ENCODE measurements at places on chromosomes 11 and 22.

GRCh38 chr11:37076866-37077265 lies 478.8 kb upstream of the RAG2 start:
- H3K27me3 ChIP-seq: no peaks in the 10 kb centered on the region
- no peaks in the 10 kb centered on the region for H3K4me1 ChIP-seq
- H3K36me3 ChIP-seq: no peaks in the 10 kb centered on the region
- no peak for DNase-seq
- H3K27ac ChIP-seq: no peak overlapping the region

DNA sequence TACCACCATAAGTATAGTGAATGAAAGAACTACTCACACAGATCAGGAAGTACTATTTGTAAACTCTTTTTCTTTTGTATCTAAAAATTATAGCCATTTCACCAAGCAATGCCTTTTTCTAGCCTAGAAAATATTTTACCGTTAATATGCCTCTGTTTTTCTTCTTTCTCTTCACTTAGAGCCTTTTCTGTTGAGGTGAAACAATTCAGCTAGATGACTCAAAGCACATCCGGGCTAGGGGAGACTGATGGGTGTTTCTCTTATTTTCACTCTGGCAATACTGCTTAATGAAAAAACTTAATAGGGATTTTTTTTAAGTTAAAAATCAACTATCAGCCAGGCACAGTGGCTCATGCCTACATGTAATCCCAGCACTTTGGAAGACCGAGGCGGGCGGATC lies 93.3 kb downstream of the SGSM3 start:
- DNase-seq: no peak
- peaks cover 29% of the 10 kb centered on the region for H3K36me3 ChIP-seq
- H3K4me3 ChIP-seq: peak overlapping the region; percentile 96
- H3K27ac ChIP-seq: peak overlapping the region; percentile 97

- H3K4me3 ChIP-seq: no peak overlapping the region
- no peaks in the 10 kb centered on the region for H3K4me1 ChIP-seq
- DNase-seq: no peak
These were observed 96.7 kb upstream of the LUZP2 start for GRCh38 chr11:24400059-24400665.

- peak overlapping the region; percentile 94 for H3K27ac ChIP-seq
- H3K36me3 ChIP-seq: peaks cover 22% of the 10 kb centered on the region
- no peak for DNase-seq
- peak overlapping the region; percentile 39 for H3K4me3 ChIP-seq
- H3K27me3 ChIP-seq: no peaks in the 10 kb centered on the region
These were observed 4.3 kb upstream of the CARNS1 start for GRCh38 chr11:67410984-67411784.

DNA sequence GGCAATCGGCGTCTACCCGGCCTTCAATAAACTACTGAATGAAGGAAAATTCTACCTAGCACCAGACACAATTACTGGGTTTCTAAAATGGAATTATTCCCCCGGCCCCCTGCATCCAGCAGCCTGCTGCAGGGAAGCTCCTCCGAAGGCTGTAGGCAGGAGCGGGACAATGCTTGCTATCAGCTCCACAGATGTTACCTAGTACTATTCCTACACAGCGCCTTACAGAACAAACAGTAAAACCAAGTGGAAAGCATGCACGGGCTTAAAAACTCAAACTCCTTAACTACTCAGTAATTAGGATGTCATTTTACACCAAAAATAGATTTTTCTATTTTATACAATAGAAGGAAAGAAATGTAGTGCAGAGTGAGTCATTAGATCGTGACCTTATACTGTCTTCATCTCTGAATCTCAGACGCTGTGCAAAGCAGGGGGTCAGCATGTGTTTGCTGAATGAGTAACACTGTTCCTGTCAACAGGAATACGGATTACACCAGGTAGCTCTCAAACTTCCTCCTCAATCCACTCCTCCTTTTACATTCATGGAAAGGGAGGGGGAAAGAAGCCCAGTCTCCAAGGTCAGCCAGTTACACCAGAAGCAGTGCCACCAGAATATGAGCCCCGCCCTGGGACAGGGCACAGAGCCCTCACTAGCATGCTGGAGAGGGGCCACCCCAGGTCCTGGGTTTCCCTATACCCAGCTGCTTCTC lies 74.9 kb downstream of the PACSIN2 start:
- no peak overlapping the region for H3K4me3 ChIP-seq
- H3K4me1 ChIP-seq: peaks cover 20% of the 10 kb centered on the region
- DNase-seq: no peak
- H3K27me3 ChIP-seq: no peaks in the 10 kb centered on the region
- H3K27ac ChIP-seq: no peak overlapping the region
- H3K36me3 ChIP-seq: peaks cover 3% of the 10 kb centered on the region

DNA sequence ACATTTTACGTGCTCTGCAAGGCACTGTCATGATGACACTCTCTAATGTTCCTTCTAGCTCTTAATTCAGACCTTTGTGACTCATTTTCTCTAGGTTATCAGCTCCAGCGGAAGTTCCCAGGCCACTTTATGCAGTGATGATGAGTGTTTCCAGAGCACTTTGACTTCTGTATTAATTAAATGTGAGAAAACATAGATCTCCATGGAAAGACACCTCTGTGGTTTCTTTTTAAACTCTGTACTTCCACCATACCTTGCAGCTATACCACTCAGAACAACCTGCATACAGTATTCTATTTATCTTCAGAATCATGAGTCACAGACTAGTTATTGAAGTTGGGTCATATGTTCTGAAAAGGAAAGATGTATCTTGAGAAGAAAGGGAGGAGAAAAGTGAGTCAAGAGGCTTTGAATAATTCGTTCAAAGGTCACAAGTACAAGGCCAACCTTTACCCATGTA lies 175.6 kb upstream of the TENM4 start:
- H3K36me3 ChIP-seq: no peaks in the 10 kb centered on the region
- no peaks in the 10 kb centered on the region for H3K4me1 ChIP-seq
- no peaks in the 10 kb centered on the region for H3K27me3 ChIP-seq
- no peak overlapping the region for H3K4me3 ChIP-seq
- H3K27ac ChIP-seq: no peak overlapping the region

Data from activated naive CD8-positive, alpha-beta T cell treated with anti-CD3 and anti-CD28 coated beads, Interleukin-2, amount 10 ng/mL, durations not matched to agents 7 days and 5 days (primary cell).